Activated CD4-positive, alpha-beta T cell treated with anti-CD3 and anti-CD28 coated beads, Interleukin-10, Interleukin-2, amounts not matched to agents 100 ng/mL and 50 ng/mL, durations not matched to agents 16 hours and 8 hours (primary cell): ENCODE measurements at places on chromosomes 12 and 14.

DNA sequence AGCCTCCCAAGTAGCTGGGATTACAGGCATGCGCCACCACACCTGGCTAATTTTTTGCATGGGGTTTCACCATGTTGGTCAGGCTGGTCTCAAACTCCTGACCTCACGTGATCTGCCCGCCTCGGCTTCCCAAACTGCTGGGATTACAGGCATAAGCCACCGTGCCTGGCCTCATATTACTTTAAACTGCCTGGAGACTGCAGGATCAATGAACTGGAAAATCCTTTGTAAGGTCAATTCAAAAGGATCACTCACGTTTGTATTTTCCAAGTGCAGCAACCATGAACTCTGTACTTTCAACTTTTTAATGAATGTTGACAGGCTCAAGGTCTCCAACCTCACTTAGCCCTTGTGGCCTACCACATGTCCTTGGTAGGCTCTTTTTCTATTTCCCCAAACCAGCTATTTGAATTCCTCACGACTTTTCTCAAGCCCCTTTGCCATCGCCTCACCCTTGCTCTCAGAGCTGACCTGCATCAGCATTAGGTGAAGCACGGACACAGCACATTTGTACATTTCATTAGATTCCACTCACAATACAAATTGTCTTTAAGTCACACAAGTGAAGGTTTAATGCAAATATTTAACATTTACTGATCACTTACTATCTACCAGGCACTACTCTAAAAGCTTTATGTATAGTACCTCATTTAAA is 42.2 kb upstream of the GCH1 start:
- no peak for DNase-seq

GRCh38 chr12:128796439-128797118 is 27.2 kb downstream of the SLC15A4 start:
- DNase-seq = no peak

- DNase-seq = no peak
Measured at GRCh38 chr14:33796356-33796755, 154.5 kb downstream of the EGLN3 start.

- peak; percentile 9 for DNase-seq
Measured at GRCh38 chr14:71061458-71061857, 154.2 kb downstream of the PCNX1 start.

DNA sequence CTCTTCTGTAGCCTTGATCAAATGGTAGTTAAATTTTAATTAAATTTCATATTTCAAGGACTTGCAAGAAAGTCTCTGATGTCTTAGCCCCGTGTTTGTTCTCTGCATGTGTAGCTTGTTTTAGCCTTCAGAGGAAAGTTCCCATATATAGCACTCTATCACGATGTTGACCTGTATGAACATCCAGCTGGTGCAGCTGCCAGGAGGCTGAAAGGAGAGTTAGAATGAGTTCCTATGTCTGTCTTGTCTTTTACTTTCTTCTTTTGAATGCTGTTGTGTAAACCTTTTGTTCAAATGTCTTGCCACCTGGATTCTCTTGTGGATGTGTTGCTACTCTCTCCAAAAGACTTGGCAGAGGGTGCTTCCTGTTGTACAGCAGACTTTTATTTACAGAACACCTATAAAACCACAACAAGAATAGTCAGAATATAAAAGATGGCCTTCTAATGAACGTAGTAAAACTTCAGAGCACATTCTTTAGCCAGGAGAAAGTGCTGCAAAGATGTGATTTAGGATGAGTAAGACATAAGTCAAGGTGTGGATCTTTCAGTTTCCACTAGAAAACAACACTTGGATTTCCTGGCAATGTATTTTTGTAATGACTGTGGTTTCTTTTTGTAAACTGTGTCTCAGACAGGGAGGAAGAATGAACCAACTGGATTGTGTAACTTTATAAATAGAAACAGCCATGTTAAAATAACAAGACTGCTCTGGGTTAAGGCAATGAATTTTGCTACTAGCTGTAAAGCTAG is 17.2 kb downstream of the NAV3 start:
- DNase-seq = no peak

GRCh38 chr12:107397890-107398500 is 287.6 kb upstream of the PWP1 start:
- no peak for DNase-seq

DNA sequence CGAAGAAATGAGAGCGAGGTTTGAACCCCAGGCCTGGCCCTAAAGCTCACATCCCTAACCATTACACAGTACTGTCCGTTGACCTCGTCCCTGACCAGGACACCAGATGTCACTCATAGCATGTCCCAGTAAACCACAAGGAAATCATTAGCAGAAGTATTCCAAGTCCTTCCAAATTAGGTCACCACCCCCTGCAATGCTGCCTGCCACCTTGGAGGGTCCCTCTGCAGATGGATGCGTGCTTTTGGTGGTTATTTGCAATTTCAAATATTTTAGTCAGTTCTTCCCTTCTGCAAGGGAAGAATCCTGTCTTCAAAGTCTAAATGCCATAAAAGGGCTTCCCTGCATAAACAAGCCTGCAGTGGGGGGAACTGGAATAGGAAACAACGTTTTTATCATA is 71.3 kb downstream of the CLMN start:
- DNase-seq = no peak

GRCh38 chr12:94831081-94831751 is 172.3 kb downstream of the NDUFA12 start:
- DNase-seq = peak; percentile 10

DNA sequence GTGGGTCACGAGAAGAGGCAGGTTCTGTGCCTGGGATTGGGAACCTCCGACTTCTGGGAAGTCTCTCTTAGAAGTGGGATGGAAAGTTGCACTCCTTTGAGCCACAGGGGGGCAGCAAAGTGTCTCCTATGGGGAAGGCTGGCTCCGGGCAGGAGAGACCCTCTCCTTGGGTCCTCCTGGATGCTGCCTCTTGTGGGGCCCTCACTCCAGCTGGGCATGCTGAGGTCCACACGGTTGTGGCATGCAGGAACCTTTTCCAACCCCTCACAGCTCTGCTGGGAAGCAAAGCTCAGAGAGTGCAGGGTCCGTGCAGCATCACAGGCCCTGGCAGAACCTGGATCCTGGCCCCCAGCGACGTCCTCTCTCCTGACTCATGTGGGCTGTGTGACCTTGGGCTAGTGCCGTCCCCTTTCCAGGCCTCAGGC is 17.4 kb downstream of the SDSL start:
- no peak for DNase-seq

GRCh38 chr12:101769865-101770264 is 30.6 kb upstream of the SYCP3 start:
- DNase-seq = no peak

GRCh38 chr14:31843361-31844091 is 233.6 kb upstream of the ARHGAP5 start:
- DNase-seq = no peak

- peak; percentile 31 for DNase-seq
Measured at GRCh38 chr12:105030820-105031807, 45.0 kb downstream of the NOPCHAP1 start.

- DNase-seq = no peak
Measured at GRCh38 chr12:122944605-122945592, 21.4 kb downstream of the ABCB9 start.

DNA sequence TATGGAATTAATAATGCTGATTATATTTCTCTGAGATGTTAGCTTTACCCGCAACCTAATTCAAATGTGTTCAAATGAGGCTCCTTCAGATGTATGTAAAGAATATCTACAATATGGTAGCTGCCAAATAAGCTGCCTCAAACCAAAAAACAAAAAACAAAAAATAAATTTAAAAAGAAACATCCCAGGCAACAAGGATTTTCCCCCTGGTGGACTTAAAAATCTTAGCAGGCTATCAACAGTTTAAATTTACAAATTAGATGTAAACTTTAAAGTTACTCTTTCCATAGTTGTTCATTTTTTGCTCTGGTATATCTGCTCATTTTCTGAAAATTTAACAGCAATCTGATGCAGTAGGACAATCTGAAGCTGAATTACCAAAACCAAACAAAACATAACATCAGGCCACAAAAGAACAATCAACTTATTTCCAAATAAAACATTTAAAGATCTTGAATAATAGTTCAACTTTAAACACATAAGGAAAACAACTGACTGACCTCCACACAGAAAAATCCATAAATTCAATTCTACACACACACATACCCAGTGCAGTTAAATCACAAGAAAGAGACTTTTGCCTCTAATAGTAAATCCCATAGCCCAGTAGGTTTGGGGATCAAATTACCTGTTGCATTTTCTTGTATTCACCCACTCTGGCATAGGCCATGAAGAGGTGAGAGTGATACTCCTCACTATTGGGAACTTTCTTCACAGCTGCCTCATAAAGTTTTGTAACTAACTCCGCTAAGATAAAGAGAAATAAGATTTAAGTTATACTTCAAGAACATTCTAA is 21.3 kb downstream of the NAA25 start:
- no peak for DNase-seq

DNA sequence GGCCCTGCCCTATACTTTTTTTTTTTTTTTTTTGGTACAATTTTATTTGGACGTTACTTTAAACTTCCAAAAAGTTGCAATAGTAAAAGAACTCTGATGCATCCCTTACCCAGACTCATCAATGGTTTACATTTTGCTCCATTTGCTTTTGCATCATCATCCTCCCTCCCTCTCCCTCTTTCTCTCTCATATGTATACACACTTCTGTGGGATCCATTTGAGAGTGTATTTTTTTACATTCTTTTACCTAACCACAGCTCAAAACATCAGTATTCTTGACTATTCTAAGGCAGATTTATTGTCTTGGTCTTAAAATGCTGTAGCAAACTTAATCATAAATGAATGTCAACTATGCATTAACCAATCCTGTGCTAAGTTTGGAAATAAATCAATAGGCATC is 111.6 kb downstream of the PRICKLE1 start:
- no peak for DNase-seq

- DNase-seq = peak; percentile 73
Measured at GRCh38 chr12:116319898-116320621, 42.6 kb upstream of the MED13L start.

DNA sequence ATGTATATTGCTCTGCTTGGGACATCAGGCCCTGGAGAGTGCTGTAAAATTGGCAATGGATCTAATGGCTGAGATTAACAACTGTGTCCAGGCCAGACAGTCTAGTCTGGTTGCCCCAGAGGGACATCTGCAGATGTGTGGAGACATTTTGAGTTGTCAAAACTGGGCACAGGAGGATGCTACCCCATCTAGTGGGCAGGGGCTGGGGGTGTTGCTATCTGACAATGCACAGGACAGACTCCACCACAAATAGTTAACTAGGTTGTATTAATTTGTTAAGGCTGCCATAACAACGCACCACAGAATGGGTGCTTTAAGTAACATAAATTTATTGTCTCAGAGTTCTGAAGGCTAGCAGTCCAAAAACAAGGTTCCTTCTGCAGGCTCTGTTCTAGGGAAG is 302.5 kb upstream of the AMIGO2 start:
- no peak for DNase-seq

DNA sequence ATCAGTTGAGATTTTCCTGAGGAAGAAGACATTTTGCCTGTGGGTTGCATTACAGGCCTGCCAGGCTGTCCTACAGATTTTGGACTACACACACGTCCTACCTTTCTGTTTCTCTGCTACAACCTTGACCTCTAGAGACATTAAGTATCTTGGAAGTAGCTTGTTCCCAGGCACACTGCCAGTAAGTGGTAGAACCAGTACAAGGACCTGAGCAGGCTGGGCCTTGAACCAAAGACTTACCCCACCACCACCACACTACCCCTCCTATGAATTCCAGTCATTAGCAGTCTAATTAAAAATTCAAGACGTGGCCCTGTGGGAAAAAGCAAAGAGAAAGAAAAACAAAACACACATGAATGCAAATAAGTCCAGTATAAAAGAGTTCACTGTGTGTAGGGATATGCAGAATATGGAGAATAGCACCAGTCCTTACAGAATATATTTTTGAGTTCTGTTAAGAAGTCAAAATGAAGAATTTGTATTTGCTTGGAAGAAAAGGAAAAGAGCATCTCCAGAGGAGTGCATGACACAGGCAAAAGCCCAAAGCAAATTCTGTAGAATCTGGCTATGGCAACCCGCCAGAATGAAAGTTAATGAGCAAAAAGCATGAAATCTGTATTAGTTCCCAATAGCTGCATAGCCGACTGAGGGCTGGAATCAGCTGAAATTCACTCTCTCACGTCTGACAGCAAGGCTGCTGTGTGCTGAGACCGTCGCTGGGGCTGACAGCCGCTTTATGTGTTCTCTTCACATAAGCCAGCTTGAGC is 74.3 kb upstream of the ST8SIA1 start:
- no peak for DNase-seq

GRCh38 chr12:7039403-7039802 is 21.1 kb upstream of the C1S start:
- DNase-seq = no peak

GRCh38 chr14:22532345-22533056 is 56.5 kb downstream of the DAD1 start:
- DNase-seq = no peak

GRCh38 chr14:91225025-91225424 is 19.5 kb downstream of the GPR68 start:
- no peak for DNase-seq

- no peak for DNase-seq
Measured at GRCh38 chr12:76083246-76083903, 1.1 kb downstream of the NAP1L1 start.

DNA sequence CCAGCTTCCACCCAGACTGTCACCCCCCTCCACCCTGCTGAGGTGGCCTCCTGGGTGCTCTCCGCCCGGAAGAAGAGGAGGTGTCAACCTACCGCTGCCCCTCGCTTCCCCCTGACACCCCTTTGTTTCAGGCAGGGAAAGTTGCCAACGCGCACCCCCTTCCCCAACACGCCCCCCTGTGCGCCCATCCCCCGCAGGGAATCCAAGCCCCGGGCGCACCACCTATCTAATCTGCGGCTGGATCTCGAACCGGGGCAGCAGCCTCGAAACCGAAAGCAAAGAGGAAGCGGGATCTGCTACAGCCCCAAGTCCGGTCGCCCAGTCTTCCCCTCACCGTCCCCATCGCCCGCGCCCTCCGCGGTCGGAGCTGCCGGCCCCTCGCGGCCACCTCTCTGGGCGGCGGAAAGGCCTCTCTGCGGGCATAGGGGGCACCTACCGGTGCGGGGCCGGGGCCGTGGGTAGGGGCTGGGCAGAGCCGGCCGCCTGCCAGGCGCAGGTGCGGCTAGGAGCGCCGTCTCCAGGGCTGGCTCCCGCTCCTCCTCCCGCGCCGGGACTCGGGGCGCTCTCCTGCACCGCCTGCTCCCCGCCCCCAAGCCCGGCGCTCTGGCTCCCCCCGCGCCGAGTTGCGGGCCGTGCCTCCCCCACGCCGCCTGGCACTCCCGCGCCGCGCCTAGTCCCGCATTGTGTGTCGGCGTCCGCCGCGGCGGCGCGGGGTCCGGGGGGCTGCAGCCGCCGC is 18.3 kb upstream of the PLEKHH1 start:
- DNase-seq = peak; percentile 38

DNA sequence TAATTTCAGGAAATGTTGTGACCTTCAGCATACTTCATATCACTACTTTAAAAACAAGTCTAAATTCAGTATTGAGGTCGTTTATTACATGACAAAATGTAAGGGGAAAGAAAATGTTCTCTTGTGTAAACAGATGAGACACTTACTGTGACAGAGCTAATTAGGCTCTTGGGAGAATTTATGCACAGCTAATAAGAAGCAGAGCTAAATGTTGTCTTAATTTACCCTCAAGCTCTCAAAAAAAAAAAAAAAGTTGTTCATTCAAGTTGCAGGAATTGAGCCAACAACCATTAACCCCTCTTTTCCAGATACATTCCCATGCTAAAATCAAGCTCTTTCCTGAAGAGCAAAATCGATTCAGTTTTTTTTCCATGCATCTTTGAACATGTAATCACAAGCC is 1419.4 kb downstream of the FSCB start:
- no peak for DNase-seq
